Endodermal cell (in vitro differentiated cells): ENCODE measurements at places on chromosomes 2 and 18. TPM values are rescaled to one million over a fixed set of nuclear protein-coding genes. Genes with fewer than 3 reads are reported as not detected.

- no peak overlapping the region for H3K4me3 ChIP-seq
- H3K27ac ChIP-seq = no peak overlapping the region
- no peaks in the 10 kb centered on the region for H3K36me3 ChIP-seq
- H3K4me1 ChIP-seq = no peaks in the 10 kb centered on the region
- no peak for DNase-seq
Observed at GRCh38 chr2:208570066-208570465, 163.5 kb downstream of the PTH2R start.

GRCh38 chr2:79105259-79105658, 15.0 kb upstream of the REG1A start:
- no peak overlapping the region for H3K27ac ChIP-seq
- no peaks in the 10 kb centered on the region for H3K36me3 ChIP-seq
- no peaks in the 10 kb centered on the region for H3K4me1 ChIP-seq
- H3K27me3 ChIP-seq = no peaks in the 10 kb centered on the region
- H3K4me3 ChIP-seq = no peak overlapping the region

GRCh38 chr18:31049189-31049588, 6.6 kb upstream of the DSC3 start:
- DNase-seq = no peak
- no peaks in the 10 kb centered on the region for H3K36me3 ChIP-seq
- no peak overlapping the region for H3K27ac ChIP-seq
- no peaks in the 10 kb centered on the region for H3K4me1 ChIP-seq
- peaks cover 8% of the 10 kb centered on the region for H3K27me3 ChIP-seq
- H3K4me3 ChIP-seq = no peak overlapping the region

DNA sequence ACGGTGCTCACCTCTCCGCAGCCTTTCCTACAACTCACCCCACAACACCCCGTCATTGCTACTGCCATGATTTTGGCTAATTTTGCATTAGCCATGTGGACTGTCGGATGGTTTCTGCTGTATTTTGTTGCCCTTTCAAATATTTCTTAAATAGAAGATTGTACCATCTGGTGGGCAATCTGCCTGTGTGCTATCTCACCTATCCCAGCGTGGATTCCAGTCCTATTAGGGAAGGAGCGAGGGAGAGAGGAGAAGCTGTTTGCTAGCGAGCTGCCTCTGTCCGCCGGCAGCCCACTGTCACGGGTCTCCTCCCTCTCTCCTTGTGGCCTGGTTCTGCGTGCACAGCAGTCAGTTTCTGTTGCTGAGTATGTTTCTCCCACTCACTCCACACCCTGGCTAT, 336.2 kb downstream of the TXNL1 start:
- H3K36me3 ChIP-seq = no peaks in the 10 kb centered on the region
- H3K4me3 ChIP-seq = no peak overlapping the region
- no peak overlapping the region for H3K27ac ChIP-seq
- no peaks in the 10 kb centered on the region for H3K27me3 ChIP-seq

- H3K27me3 ChIP-seq = no peaks in the 10 kb centered on the region
- H3K27ac ChIP-seq = no peak overlapping the region
- H3K4me1 ChIP-seq = no peaks in the 10 kb centered on the region
- no peaks in the 10 kb centered on the region for H3K36me3 ChIP-seq
- no peak for DNase-seq
Observed at GRCh38 chr2:69584127-69584889, 59.2 kb downstream of the AAK1 start.

DNA sequence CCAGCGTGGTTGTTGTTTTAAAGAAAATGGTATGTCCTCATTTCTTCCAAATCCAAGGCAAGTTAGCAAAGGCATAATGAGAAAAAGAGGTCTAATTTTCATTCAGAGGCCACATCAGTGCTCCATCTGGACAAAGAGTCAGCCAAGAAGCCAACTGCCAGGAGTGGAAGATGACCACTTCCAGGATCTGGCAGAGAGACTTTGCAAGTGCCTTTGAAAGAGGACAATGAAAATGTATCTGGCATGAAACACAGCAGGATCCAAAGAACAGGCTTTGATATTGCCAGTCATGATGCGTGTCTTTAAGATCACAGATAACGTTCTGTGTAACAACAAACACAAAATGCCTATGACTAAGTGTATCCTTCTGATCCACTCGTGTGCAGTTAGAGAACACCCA, 82.8 kb downstream of the AFF3 start:
- no peak overlapping the region for H3K4me3 ChIP-seq
- no peaks in the 10 kb centered on the region for H3K27me3 ChIP-seq
- DNase-seq = no peak
- H3K27ac ChIP-seq = no peak overlapping the region
- no peaks in the 10 kb centered on the region for H3K36me3 ChIP-seq

- H3K4me3 ChIP-seq = peak overlapping the region; percentile 77
- peaks cover 9% of the 10 kb centered on the region for H3K4me1 ChIP-seq
- peaks cover 97% of the 10 kb centered on the region for H3K27me3 ChIP-seq
- DNase-seq = no peak
Observed at GRCh38 chr2:63049970-63050333, 678 bp upstream of the OTX1 start.

- DNase-seq = no peak
- H3K27me3 ChIP-seq = peaks cover 51% of the 10 kb centered on the region
- no peaks in the 10 kb centered on the region for H3K36me3 ChIP-seq
- H3K4me3 ChIP-seq = peak overlapping the region; percentile 85
- H3K4me1 ChIP-seq = peaks cover 4% of the 10 kb centered on the region
- H3K27ac ChIP-seq = no peak overlapping the region
Observed at GRCh38 chr2:157627594-157628476, 829 bp downstream of the ACVR1C start.

GRCh38 chr2:4937550-4937949, 754.6 kb upstream of the SOX11 start:
- H3K4me3 ChIP-seq = no peak overlapping the region
- no peak overlapping the region for H3K27ac ChIP-seq
- H3K4me1 ChIP-seq = no peaks in the 10 kb centered on the region
- H3K27me3 ChIP-seq = no peaks in the 10 kb centered on the region
- H3K36me3 ChIP-seq = no peaks in the 10 kb centered on the region
- DNase-seq = no peak

GRCh38 chr2:6525475-6525964, 340.2 kb downstream of the CMPK2 start:
- peaks cover 3% of the 10 kb centered on the region for H3K4me1 ChIP-seq
- no peak for DNase-seq
- no peak overlapping the region for H3K4me3 ChIP-seq
- no peak overlapping the region for H3K27ac ChIP-seq
- H3K27me3 ChIP-seq = no peaks in the 10 kb centered on the region

GRCh38 chr2:207469451-207469850, 60.3 kb upstream of the CREB1 start:
- H3K27me3 ChIP-seq = no peaks in the 10 kb centered on the region
- peak overlapping the region; percentile 28 for H3K27ac ChIP-seq
- no peak overlapping the region for H3K4me3 ChIP-seq
- peaks cover 9% of the 10 kb centered on the region for H3K4me1 ChIP-seq
- H3K36me3 ChIP-seq = no peaks in the 10 kb centered on the region
- no peak for DNase-seq

GRCh38 chr2:14673351-14673875, 40.9 kb downstream of the LRATD1 start:
- no peaks in the 10 kb centered on the region for H3K27me3 ChIP-seq
- no peaks in the 10 kb centered on the region for H3K4me1 ChIP-seq
- DNase-seq = no peak
- H3K27ac ChIP-seq = no peak overlapping the region

- H3K36me3 ChIP-seq = peaks cover 37% of the 10 kb centered on the region
- peak overlapping the region; percentile 86 for H3K27ac ChIP-seq
- H3K4me1 ChIP-seq = peaks cover 8% of the 10 kb centered on the region
- peak overlapping the region; percentile 91 for H3K4me3 ChIP-seq
- no peaks in the 10 kb centered on the region for H3K27me3 ChIP-seq
Observed at GRCh38 chr2:98608962-98609604, 694 bp downstream of the UNC50 start.

GRCh38 chr2:222136106-222136630, 162.6 kb downstream of the PAX3 start:
- DNase-seq = no peak
- no peaks in the 10 kb centered on the region for H3K36me3 ChIP-seq
- no peaks in the 10 kb centered on the region for H3K27me3 ChIP-seq
- H3K27ac ChIP-seq = no peak overlapping the region

- no peaks in the 10 kb centered on the region for H3K4me1 ChIP-seq
- H3K27ac ChIP-seq = no peak overlapping the region
- peak; percentile 73 for DNase-seq
Observed at GRCh38 chr2:85783796-85784195, 30.0 kb downstream of the ATOH8 start.

- no peaks in the 10 kb centered on the region for H3K36me3 ChIP-seq
- no peak overlapping the region for H3K27ac ChIP-seq
- H3K27me3 ChIP-seq = no peaks in the 10 kb centered on the region
- peaks cover 2% of the 10 kb centered on the region for H3K4me1 ChIP-seq
- DNase-seq = no peak
- no peak overlapping the region for H3K4me3 ChIP-seq
Observed at GRCh38 chr2:8589721-8590120, 92.1 kb upstream of the ID2 start.

DNA sequence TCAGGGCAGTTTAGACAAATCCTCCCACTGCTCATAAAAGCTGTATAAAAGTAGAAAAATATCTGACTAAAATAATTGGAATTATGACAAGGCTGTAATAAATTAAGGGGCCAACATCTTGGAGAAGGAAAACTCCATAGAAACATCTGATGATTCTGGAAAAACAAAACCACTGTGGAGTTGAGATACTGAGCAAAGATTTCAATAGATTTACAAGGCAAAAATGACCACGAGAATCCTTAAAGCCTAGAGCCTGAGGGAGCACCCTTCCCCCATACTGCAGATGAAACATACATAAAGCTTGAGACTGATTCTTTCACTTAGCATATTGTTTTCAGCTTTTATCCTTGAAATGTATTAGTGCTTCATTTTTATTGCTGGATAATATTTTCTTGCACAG, 286.4 kb upstream of the MMADHC start:
- no peaks in the 10 kb centered on the region for H3K27me3 ChIP-seq
- DNase-seq = no peak
- no peaks in the 10 kb centered on the region for H3K4me1 ChIP-seq
- H3K27ac ChIP-seq = no peak overlapping the region
- H3K4me3 ChIP-seq = no peak overlapping the region

DNA sequence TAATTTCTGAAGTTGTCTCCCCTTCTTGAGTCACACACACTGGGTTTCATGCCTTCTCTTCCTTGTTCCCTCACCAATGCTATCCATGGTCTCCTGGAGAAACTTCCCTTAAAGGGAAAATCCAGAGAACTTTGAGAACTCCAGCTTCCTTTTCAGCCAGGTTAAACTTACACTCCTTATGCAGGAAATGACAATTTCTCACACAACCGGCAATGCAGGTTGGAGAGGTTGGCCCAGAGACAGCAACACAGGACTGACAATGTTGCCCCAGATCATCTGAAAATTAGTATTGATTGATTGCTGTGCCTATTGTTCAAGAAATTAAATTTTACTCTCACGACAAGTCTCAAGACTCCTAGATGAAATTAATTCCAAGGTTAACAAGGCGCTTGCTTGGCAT, 292.2 kb downstream of the NYAP2 start:
- no peaks in the 10 kb centered on the region for H3K36me3 ChIP-seq
- no peak overlapping the region for H3K4me3 ChIP-seq
- DNase-seq = no peak
- no peaks in the 10 kb centered on the region for H3K4me1 ChIP-seq
- H3K27me3 ChIP-seq = no peaks in the 10 kb centered on the region
- H3K27ac ChIP-seq = no peak overlapping the region

DNA sequence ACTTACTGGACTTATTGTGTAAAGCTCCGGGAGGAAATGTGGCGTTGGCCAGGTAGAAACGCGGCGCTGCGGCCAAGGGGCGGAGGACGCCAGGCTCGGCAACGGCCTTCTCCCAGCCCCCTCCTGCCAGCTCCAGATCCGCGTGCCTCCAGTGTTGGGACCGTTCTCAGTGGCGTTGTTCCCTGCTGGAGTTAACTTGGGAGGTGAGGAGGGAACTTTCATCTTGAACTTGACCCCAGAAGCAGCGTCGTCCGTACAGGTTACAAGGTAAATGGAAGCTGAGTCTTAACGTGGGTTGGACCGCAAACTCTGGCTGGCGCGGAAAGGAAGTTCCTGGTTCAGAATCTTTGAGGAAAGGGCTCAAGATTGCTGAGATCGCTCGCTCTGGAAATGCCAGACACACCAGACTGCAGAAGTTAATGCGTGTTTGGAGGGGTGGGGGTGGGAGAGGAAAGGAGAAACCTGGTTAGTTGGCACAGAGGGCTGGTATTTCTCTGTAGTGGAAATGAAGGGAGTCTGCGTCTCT, 1.3 kb downstream of the TANC1 start:
- H3K27ac ChIP-seq = no peak overlapping the region
- peaks cover 6% of the 10 kb centered on the region for H3K4me1 ChIP-seq
- H3K4me3 ChIP-seq = peak overlapping the region; percentile 88
- peaks cover 41% of the 10 kb centered on the region for H3K27me3 ChIP-seq
- no peaks in the 10 kb centered on the region for H3K36me3 ChIP-seq

DNA sequence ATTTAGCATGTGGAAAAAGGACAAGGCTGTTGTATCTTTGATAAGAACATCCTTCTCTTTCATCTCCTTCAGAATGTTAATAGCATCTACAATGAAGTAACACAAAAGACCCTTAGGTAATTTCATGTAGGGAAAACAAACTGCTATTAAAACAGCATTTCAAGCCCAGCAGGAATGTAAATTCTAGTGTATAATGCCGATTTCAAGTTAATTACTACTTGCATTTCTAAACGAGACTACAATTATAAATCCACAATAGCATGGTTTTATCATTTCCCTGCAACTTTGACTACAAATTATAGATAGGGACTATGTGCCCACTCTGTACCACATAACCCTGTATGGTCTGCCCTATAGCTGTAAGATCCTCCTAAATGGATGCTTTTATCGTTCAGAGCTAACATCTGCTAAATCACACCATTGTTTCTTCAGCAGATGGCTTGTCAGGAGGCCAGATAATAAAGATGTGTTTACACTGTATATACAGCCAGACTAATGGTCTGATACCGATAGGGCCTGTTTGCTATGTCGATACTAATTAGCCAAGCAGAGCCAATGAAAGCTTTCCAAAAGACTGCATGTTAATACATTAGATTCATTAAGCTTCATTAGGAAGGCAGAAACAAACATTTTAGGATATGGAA, 51.9 kb downstream of the LRPPRC start:
- H3K36me3 ChIP-seq = peaks cover 91% of the 10 kb centered on the region
- no peaks in the 10 kb centered on the region for H3K27me3 ChIP-seq
- DNase-seq = no peak
- H3K4me1 ChIP-seq = no peaks in the 10 kb centered on the region
- H3K4me3 ChIP-seq = no peak overlapping the region
- no peak overlapping the region for H3K27ac ChIP-seq

- no peaks in the 10 kb centered on the region for H3K36me3 ChIP-seq
- DNase-seq = no peak
- H3K27me3 ChIP-seq = no peaks in the 10 kb centered on the region
- H3K4me1 ChIP-seq = no peaks in the 10 kb centered on the region
- no peak overlapping the region for H3K27ac ChIP-seq
Observed at GRCh38 chr2:215851082-215851481, 162.3 kb downstream of the MREG start.

The USP34 gene
- total RNA-seq = 95.0 and 120 TPM in 2 replicates

The NGEF gene
- total RNA-seq = 2.8 to 3.9 TPM (median 2.9 TPM) in 3 replicates

The GPR35 gene
- total RNA-seq = 0.32 and 0.55 TPM in 2 replicates

The BIRC6 gene
- 92.7 and 111 TPM in 2 replicates for total RNA-seq

The GRB14 gene
- 16.1 to 21.4 TPM (median 20.6 TPM) in 3 replicates for total RNA-seq

The TRIM43 gene
- not detected in 2 replicates for total RNA-seq

The ZNF638 gene
- 179 and 196 TPM in 2 replicates for total RNA-seq

The SH3BP4 gene
- total RNA-seq = 44.6 and 53.4 TPM in 2 replicates

The MDH1B gene
- 1.6 and 2.9 TPM in 2 replicates for total RNA-seq
